ENCODE measurements at places on chromosomes 13 and 19. TPM values are rescaled to one million over a fixed set of nuclear protein-coding genes. Genes with fewer than 3 reads are reported as not detected.

GRCh38 chr19:21143854-21144253 lies 2.0 kb downstream of the ZNF431 start:
- DNase-seq, result no peak

DNA sequence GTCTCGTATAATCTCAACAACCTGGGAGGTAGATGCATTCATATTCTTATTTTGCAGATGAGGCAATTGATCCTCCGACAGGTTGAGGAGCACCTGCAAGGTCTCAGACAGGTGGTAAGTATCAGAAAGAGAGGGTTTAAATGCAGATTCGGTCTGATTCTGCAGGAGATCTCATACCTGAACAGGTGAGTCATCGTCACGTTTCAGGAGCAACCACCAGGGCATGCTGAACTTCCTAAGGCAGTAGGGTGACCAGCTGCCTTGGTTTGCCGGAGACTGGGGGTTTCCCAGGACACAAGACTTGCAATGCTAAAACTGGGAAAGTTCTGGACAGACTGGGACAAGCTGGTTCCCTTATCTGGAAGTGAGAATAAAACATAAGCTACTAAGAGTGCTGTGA lies 68.8 kb upstream of the TSHZ3 start:
- DNase-seq, result no peak

DNA sequence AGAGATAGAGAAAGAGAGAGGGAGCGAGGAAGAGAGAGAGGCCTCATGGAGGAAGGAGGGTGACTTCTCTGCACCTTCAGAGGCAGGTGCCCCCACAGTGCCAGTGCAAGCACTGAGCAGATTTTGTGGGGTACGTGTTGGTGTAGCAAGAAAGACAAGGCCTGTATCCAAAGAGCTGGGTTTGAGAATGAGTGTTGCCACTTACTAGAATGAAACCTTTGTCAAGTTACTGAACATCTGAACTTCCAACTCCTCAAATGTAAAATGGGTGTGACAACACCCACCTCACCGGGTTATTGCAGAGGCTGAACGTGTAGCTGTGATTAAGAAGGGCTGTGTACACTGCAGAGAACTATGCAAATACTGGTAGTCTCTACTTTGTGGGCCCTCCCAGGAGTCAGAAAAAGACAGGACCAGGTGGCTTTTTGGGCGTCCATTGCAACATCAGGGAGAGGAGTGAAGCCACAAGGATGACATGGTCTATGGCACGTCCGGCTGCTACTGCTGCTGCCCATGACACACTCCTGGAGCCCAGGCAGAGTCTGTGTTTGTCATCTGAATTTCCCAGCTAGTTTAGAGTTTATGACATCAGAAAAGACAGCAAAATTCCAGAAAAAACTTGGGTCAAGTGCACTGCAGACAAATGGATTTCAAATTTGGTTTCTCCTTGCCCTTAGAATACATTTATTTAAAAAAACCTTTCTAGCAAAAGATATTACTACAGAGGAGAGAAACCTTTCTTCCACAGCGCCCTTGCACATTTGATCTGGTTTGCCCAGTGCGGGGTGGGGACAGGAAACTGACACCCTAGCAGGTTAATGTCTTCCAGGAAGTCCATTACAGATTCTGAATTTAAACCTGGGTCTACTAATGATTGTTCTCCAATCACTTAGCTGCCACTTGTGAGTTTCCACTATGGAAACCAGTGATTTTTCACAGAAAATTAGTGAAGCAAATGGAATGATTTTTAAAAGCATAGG lies 54.0 kb upstream of the ATP12A start:
- DNase-seq, result no peak

- DNase-seq, result no peak
These were observed 61.9 kb downstream of the AP1M1 start for GRCh38 chr19:16259385-16260159.

DNA sequence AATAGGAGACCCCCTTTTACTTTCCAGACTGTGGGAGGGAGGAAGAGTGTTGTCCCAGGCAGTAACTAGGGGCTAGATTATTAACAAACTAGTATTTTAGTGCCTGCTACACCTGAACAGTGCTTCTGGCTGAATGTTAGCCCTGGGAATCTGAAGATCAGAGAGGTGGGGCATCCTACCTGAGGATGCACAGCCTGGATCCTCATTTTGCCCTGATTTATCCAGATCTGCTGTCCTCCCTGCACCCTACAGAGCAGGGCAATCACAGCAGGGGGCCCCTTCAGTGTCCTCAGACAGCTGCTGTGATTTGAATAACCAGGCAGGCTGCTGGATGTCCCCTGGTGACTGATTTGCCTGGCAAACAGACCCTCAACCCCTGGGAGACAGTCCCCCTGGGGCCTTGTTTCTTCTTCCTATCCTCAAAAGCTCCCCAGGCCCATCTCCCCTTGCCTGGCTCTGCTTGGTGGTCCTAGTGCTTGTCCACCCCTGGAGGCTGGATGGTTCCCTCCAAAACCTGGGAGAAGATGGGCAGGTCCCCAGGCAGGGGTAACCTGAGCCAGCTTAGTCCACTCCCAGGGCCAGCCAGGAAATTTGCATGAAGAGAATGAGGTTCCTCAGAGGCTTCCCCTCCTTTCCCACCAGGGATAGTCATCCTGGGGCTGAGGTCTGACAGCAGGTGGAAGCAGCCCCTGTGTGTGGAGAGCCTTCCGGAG lies at the start of gene OVOL3:
Gene OVOL3, plus strand, starts transcription at position 657 of the 713 bp plus-strand sequence. CDS start 60 bp downstream, outside the sequence.
- DNase-seq, result no peak

The TNFAIP8L1 gene
- polyA plus RNA-seq, result 9.9 TPM

The ZNF229 gene
- polyA plus RNA-seq, result 3.4 TPM

DNA sequence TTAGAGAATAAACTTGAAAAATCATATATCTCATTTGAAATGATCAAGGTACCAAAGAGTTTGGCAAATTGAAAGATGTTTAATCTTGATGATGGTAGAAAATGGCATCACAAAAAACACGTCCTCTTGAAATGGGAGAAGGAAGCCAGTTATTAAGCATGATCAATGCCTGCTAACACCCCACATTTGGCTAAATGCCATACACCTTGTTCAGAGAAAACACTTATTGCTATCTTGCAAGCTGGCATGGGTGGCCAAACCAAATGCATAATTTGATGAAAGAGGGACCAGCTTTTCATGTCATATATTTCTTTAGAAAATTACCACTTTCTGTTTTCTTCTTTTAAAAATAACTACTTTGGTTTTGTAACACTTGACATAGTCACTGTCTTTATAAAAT lies 141.3 kb downstream of the ZAR1L start:
- no peak for DNase-seq

DNA sequence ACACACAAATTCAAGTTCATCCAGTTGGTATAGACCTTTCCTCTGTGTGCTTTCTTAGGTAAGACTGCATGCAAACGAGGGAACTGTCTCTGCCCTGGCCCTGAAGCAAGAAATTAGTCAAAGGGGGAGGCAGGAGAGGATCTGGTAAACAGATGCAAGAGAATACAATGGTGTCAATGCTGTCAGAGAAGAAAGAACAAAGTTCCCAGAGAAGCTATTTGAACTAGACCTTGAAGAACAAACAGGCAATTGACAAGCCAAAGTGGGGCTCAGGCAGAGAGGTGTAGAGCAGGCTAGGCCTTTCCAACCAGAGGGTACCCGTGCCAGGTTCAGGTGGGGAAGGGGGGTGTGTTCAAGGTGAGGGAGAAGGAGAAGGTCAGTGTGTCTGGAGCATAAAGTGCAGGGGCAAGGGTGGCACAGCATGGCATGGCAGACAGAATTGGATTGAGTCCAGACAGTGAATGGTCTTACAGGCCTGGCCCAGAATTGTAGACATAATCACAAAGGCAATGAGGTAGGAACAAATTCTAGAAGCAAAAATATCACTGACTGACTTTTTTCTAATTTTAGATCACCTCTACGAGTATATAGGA lies 95.0 kb upstream of the STARD13 start:
- DNase-seq, result no peak

The ZDHHC20 gene
- 30.1 TPM for polyA plus RNA-seq

The SLC1A6 gene
- not detected for polyA plus RNA-seq

The EHD2 gene
- 188 TPM for polyA plus RNA-seq

DNA sequence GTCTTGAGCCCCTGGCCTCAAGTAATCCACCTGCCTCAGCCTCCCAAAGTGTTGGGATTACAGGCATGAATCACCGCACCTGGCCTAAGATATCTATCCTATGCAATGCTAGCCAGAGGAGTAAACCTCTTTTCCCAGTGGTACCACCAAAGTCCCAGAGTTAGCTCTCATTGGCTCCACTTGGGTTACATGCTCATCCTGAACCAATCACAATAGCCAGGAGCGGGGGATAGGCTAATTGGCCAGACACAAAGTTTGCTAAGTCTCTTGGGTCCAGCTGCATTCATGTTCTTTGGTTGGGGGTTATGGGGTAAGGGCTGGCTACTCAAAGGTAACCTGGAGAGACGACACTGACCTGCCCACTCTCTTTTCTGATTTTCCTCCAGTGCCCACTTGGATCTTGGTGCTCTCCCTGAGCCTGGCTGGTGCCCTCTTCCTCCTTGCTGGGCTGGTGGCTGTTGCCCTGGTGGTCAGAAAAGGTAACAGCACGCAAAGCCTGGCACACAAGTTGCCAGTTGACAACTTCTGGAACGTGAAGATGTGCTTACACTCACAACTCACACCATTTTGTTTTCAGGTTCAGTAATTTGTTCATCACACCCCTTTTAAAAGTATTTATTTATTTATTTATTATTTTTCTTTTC lies 7.8 kb downstream of the C19orf38 start:
- no peak for DNase-seq

DNA sequence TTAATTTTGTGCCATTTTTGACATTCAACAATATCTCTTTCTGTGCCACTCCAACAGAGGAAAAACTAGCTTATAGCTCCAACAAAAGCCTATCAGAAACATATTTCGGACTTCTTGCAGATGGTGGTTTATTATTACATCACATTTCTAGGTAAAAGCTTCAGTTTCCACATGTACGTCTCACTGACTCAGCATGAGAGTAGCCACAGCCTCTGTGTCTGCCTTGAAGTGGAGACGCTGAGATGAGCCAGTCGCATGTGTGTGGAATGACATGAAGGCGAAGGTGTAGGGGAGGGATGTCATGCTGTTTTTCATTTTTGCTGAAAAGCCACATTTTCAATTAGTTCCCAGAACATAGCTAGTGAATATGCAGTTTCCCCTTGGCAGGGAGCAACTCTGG lies 598.6 kb downstream of the EFNB2 start:
- DNase-seq, result no peak

DNA sequence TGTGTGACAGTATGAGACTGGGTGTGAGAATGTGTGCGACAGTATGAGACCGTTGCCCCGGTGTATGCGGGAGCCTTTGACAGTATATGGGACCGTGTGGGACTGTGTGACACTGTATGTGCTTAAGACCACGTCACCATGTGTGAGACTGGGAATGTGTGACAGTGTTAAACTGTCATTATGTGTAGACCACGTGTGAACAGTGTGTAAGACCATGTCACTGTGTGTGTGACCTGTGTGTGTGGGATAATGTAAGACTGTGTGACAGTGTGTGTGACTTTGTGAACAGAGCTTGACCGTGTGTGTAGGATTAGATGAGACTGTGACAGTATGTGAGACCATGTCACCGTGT lies 549 bp downstream of the ZNF583 start:
- no peak for DNase-seq

DNA sequence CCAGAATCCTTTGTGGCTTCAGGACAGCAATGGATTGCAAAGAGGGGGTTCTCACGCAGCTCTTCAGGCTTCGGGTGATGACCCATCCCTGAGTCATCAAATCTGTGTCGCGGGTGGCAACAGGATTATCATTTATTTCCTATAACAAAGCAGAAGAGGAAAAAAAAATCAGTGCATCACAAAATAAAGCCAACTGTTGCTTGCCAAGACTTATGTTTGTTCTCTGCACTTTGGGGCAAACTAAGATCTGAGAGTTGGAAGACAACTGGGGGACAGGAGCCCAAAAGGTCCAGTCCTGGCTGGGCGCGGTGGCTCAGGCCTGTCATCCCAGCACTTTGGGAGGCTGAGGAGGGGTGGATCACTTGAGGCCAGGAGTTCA lies 6.4 kb downstream of the GNA15 start:
- DNase-seq, result no peak

DNA sequence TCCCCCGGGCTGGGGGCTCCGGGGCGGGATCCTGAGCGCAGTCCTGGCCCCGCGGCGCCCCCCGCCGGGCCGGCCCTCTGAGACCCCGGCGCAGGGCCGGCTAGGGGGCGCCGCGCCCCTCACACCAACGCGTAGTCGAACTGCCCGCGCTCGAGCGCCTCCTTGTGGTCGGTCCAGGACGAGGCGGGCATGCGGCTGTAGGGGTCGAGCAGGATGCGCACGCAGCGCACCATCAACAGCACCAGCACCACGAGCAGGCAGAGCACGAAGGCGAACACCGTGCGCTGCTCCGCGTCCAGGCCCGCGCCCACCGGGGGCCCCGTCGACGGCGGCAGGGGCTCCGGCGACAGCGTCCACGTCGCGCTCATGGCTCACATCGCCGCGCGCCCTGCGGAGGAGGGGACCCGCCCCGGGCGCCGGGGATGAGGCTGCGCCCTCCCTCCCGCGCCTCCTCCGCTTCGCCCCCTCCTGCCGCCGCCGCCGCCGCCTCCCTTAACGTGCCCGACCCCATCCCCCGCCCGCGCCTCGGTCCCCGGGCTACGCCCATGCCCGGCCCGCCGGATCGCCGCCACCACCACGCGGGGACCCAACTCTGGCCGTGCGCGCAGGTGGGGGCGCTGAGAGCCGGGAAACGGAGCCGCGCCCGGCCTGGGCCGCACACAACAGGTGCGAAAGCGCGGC lies 624 bp downstream of the CTXN1 start:
- DNase-seq, result no peak

The TUBA3C gene
- not detected for polyA plus RNA-seq

DNA sequence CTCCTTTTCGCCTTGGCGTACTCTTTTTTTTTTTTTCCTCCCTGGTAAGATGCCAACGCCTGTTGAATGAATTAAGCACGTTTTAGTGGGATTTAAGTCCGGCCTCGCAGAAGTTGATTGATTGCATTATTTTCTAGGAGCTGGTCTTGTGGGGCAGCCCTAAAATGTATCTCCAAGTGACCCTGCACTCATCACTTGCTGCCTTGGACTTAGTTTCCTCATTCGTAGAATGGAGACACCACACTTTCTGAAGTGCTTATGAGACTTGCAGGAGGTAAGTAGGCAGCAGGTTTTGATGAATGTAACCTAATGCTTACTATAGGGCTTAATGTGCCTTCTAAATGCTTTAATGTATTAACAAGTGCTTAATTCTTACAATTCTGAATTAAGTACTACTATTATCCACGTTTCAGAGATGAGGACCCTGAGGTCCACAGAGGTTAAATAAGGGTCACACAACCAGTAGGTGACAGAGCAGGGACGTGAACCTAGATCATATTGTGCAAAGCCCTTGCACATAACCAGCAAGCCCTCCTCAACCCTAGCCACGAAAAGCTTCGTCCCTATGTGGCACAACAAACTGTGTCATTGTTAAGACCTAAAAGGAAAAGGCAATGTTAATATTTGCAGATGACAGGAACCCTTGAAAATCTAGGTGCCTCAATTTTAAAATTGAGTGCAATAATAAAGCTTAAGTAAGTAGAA lies 514 bp upstream of the ARGLU1 start:
- no peak for DNase-seq

- no peak for DNase-seq
These were observed 53.4 kb upstream of the F7 start for GRCh38 chr13:113052206-113052605.

- no peak for DNase-seq
These were observed 840 bp upstream of the LILRA4 start for GRCh38 chr19:54339646-54340358.

The ZNF780A gene
- 7.2 TPM for polyA plus RNA-seq

All from urinary bladder (tissue), 4 donors.